ENCODE measurements at places on chromosomes 2 and 18. TPM values are rescaled to one million over a fixed set of nuclear protein-coding genes. Genes with fewer than 3 reads are reported as not detected.

Gene SLC9A4
- not detected for total RNA-seq

Gene NYAP2
- not detected for total RNA-seq

Gene G6PC2
- not detected for total RNA-seq

Gene CD8B2
- not detected for total RNA-seq

Gene WNT6
- total RNA-seq: 1.8 TPM

Gene FKBP1B
- total RNA-seq: 4.6 TPM

Gene RPE
- 30.0 TPM for total RNA-seq

Gene SKOR2
- not detected for total RNA-seq

Gene CCDC121
- 5.4 TPM for total RNA-seq

Gene SLC5A7
- total RNA-seq: 0.08 TPM

Gene IL1R2
- 8.3 TPM for total RNA-seq

Gene ASB18
- total RNA-seq: 1.9 TPM

Gene CHRND
- total RNA-seq: not detected

Gene KIF1A
- total RNA-seq: 27.4 TPM

Gene ZNF385B
- 36.7 TPM for total RNA-seq

Gene FZD7
- 12.2 TPM for total RNA-seq

Gene ZAP70
- 2.6 TPM for total RNA-seq

Gene PSMD14
- total RNA-seq: 46.1 TPM

Gene RAD51AP2
- total RNA-seq: 0.16 TPM

Gene FBXO41
- 2.3 TPM for total RNA-seq
